CD4-positive, alpha-beta T cell treated with Interferon gamma for 1 hour (primary cell): ENCODE measurements at places on chromosomes 3 and 15.

- no peak for DNase-seq
Measured at GRCh38 chr3:149233323-149233722, 11.7 kb upstream of the CP start.

DNA sequence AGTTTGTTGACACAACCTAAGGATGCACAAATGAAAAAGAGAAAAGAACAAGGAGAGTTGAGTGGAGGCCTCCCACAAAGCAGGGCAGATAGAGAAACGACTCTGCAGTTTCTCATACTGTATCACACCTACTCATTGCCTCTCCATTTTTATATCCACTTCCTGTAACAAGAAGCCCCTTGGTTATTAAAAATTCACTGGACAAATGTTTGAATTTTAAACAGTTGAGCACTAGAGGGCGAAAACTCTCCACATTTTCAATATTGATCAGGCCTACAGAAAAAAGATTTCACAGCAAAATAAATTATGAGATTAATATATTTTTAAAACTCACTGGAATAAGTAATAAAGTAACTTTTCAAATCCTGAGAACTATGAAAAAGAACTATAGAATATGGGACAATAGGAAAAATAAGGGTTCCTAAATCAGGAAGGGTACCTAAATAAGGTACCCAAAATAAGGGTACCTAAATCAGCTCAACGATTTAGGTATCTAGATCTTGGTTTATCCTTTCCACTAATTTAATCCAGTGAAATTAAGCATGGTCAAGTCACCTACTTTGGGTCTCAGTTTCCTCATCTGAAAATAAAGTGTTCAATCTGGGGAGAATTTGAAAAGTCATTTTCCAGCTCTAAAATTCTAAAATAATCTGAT, 47.0 kb upstream of the PPIB start:
- DNase-seq, result no peak

DNA sequence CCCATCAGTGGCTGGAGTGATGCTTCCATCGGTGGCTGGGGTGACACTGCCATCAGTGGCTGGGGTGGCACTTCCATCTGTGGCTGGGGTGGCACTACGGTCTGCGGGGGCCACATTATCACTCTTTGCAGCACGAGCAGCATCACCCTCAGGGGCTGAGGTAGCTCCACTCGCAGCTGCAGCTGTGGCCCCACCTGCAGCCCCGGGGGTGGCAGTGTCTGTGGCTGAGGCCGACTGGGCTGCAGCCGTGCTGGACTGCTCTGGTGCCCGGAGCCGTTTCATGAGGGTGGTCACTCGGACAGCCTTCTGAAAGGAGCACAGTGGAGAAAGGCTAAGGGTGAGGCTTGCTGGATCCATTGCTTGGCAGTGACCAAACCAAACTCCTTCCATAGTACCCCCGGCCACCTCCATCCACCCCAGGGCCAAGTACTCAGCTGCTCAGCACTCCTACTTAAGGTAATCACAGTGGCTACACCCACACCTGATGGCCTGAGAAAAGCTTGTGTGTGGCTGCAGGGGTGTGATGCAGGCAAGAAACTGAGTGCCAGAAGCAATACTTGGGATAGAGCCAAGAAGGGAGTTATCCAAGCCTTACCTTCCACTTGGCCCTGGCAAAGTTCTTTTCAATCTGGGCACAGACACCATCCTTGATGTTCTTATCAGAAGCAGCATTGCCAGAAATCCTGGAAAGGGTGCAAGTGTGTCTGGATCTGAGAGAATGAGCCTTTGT, 3.4 kb upstream of the TRAIP start:
- no peak for DNase-seq

GRCh38 chr3:171125010-171125409, 98.5 kb upstream of the SLC2A2 start:
- DNase-seq, result no peak

DNA sequence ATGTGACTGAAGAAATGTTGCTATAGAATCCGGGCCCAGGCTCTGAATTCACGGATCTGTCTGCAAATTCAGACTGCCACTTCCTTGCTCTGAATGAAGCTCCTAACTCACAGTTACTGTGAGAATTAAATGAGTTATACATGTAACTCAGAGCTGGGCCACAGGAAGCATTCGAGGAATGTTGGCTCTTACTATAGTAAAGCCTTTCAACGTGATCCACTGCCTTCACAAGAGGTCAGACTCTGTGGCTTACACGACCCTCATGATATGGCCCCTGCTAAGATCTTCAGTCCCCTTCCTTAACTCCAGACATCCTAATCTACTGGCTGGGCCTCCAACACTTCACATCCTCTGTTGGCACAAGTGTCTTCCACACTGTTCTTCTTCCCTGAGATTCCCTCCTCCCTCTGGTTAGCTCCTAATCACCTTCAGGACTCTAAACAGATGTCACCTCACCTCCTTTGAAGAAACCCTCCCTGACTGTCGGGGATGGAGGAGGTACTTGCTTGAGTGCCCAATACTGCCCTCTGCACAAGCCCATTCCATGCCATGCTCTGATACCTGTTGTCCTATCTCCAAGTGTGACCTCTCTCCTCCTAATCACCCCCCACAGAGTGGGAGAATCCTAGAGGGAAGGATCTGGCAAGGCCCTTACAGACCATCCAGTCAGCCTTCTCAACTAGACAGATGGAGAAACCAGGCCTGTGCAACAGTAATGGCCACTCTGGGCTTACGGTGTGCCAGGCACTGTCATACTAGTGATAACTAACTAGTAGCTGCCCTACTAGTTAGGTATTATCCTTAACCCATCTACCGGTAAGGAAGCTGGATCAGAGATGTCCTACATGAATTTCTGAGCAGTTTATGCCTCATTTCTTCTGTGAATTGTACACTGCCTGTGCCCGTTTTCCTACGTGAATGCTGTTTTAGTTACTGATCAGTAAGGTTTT, 1.3 kb downstream of the ACTR8 start:
- DNase-seq, result no peak

DNA sequence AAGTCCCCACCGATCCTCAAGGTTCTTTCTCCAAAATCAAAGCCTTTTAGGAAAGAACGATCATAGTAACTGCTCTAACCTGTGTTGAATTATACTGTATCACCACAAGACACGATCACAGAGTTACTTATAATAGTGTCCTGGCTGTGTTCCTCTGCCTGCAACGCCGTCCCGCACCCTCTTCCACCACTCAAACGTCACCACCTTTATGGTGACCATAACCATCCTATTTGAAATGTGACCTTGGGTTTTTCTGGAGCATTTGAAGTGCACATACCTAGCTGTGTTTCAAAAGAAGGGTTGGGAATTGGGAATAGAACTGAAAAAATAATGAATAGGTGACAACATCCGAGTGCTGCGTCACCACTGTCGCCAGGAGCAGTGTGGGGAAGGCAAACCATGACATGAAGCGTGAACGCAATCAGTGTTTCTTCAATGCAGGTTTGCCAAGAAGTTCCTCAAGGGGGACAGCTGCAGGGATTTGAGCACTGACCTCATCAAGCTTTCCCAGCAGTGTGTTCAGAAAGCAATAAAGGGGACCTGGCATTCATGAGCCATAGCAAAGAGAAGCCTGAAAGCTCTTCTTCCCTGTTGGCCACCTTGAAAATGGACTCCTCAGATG, 769 bp upstream of the SELENOS start:
- DNase-seq, result no peak

DNA sequence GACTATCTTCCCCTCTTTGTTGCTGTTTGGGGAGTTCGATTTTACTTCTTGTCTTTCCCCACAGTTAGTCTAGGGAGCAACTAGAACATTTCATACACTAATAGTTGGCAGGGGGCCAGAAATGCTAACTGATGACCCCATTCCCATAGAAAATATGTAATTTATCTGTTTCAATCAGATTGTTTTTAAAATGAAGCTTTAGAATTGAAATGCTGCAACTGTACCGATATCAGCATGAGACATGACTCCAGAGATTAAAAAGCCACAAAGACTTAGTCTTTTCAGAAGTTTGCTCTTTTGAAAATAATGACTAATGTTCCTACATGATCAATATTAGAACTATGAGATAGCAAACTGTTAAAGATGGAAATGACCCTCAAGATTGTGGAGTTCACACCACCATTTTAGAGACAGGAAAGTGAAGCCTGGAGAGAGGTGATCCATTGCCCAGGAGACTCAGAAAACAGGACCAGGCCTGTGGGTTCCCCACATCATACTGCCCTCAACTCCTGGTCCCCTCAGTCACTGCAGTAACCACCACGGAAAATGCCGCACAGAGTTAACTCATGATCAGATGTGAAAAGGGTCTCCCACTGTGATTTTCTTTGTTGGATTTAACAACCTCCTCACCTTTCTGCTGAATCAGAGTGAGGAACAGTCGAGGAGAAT, 130.3 kb downstream of the CHDH start:
- no peak for DNase-seq

- no peak for DNase-seq
Measured at GRCh38 chr15:58513726-58514336, 82.0 kb downstream of the LIPC start.

GRCh38 chr3:106341087-106341486, 472.3 kb upstream of the CBLB start:
- no peak for DNase-seq

- DNase-seq, result no peak
Measured at GRCh38 chr15:87648278-87648677, 608.3 kb downstream of the NTRK3 start.

GRCh38 chr3:187967993-187968392, 186.0 kb upstream of the LPP start:
- DNase-seq, result no peak

GRCh38 chr3:195170496-195170895, 100.5 kb downstream of the XXYLT1 start:
- no peak for DNase-seq

GRCh38 chr15:89870688-89871288, 23.0 kb downstream of the AP3S2 start:
- no peak for DNase-seq

DNA sequence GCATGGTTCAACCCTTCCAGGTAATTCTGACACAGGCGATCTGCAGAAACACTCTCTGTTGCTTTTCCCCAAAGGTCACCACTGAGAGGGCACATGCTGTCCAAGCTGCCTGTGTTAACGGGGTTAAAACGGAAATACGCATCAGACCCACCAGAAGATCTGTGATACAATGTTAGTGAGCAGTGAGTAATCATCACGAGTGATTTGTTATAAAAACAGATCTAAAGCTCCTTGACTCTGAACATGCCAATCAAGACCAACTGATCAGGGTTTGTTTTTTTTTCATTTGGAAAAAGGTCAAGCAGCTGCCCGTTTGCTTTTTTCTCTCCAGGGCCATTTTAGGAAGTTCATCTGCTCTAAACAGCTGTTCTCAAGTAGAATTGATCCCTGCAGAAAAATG, 43.2 kb downstream of the FGF12 start:
- DNase-seq, result no peak
